Stimulated activated CD4-positive, alpha-beta T cell treated with anti-CD3 and anti-CD28 coated beads, TNF-alpha, amount 100 ng/mL, for 1 hour (primary cell): ENCODE measurements at places on chromosomes 7 and 10.

GRCh38 chr7:23662124-23662983 lies 17.6 kb upstream of the FAM221A start:
- no peak for DNase-seq

DNA sequence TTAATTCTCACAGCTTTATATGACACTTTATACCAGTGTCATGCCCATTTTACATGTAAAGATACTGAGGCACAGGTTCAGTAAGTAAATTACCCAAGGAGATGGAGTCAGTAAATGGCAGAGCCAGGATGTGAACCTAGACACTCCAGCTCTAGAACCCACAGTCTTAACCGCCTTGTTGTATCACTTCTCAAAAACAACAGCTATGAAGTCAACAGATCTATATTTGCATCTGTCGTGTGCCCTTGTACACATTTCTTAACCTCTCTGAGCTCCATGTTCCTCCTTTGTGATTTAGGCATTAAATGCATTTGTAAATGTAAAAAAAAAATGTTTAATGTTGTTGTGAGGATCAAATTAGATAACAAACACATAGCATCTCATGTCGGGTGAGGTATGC lies 716.2 kb downstream of the SUGCT start:
- DNase-seq = no peak

- DNase-seq = no peak
These were observed 107.0 kb upstream of the PARD3 start for GRCh38 chr10:34922138-34922537.

GRCh38 chr7:55533050-55533728 lies 39.1 kb downstream of the VOPP1 start:
- peak; percentile 44 for DNase-seq

DNA sequence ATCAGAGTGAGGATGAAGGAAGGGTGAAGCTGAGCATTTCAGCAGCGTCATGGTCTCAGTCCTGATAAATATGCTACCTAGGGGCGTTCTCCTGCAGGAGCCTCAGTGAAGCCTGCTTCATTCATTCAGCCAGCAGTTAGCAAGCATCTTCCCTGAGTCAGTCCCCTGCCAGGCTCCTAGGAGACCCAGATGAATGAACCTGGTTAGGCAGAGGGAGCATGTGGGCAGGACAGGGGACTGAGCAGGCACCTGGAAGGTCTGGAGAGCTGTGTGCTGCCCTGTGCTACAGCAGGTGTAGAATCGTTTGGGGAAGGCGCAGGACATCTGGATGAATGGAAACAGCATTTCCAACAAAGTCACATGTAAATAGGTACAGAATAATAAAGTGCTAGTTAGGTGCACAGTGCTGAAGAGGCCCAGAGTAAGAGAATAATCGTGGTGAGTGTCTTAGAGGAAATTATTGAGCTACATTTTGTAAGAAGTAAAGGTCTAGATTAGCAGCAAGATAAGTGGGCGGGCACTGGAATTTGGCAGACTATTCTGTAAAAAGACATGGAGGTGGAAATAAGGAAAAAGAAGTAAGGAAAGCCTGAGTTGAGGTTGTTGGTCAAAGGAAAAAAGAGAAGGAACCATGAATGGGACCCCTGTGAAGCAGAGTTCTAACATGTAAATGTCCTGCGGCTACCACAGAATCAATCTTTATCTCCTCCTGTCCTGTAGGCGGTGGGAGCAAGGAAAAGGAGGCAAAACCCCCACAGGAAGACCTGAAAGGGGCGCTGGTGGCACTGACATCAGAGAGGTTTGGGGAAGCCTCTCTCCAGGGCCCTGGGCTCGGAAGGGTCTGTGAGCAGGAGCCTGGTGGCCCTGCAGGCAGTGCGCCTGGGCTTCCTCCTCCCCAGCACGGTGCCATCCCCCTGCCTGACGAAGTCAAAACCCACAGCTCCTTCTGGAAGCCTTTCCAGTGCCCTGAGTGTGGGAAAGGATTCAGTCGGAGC lies 12.0 kb downstream of the ZSCAN25 start:
- DNase-seq = no peak

DNA sequence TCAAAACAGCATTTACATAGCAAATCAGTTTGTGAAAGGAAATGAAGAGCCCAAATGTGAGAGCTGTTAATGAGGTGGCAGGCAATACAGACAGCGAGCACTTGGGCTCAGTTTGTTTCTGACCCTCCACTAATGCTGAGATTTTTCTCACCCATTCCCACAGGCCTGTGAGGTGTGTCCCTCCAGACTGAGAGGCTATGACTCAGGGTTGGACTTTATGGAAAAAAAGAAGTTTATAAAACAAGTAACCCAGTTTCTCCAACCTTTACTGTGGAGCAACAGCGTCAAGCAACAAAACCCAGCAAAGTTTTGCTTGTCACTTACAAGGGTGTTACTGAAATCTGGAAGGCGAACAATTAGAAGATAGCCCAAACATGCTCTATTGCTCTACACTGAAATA lies 4.9 kb upstream of the FEZF1 start:
- no peak for DNase-seq

DNA sequence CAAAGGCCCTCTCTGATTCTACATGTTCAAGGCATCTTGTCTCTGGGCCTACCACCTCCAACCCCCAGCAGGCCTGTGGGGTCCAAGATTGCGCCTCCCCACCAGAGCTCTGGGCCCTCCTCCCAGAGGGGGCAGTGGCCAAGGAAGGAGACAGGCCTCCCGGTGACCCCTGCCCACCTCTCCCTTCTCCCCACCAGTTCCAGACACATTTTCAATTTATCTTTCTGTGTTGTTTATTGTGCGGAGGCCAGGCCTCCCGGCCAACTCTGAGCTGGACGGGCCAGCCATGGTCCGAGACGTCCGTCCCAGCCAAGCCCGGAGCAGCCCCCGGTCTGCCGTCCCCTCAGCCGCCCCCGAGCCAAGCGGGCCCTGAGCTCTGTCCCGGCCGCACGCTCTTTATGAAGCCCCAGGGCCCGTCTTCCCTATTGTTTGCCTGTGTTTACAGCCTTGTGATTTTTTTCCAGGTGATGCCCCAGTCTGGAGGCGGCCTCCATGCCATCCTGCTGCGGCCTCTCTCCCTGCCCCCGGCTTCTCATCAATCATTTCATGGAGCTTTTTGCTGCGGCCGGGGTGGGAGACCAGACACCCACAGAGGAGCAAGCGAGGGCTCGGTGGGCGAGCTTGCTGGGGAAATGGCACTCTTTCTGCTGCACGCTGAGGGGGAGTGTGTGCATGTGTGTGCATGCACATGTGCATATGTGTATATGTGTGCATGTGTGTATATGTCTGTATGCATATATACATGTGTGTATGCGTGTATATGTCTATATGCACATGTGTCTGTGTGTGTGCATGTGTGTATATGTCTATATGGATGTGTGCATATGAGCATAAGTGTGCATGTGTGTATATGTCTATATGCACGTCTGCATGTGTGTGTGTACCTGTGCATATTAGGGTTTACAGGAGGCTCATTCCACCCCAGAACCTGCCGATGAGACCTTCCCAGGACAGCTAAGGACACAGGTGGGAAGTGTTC lies 52.7 kb upstream of the ELN start:
- no peak for DNase-seq

DNA sequence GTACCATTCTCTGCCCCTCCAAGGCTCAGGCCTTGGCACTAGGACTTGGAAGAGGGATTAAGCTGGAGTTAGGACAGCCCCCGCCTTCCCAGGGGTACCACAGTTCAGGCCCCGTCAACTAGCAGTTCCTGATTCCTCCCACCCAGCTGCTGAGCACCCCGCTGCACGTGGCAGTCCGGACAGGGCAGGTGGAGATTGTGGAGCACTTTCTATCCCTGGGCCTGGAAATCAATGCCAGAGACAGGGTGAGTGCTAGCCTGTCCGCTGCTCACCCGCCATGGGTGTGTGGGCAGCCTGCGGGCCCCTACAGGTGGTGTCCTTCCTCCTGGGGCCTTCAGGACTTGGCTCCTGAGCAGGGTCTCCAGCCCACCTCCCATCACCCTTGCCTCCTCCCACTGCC lies 2.0 kb upstream of the HOGA1 start:
- no peak for DNase-seq

GRCh38 chr10:92766451-92766850 lies 76.7 kb downstream of the HHEX start:
- DNase-seq = no peak

- DNase-seq = no peak
These were observed 318.6 kb downstream of the PTEN start for GRCh38 chr10:88181902-88182600.

GRCh38 chr7:113209449-113210203 lies 91.3 kb upstream of the SMIM30 start:
- no peak for DNase-seq

DNA sequence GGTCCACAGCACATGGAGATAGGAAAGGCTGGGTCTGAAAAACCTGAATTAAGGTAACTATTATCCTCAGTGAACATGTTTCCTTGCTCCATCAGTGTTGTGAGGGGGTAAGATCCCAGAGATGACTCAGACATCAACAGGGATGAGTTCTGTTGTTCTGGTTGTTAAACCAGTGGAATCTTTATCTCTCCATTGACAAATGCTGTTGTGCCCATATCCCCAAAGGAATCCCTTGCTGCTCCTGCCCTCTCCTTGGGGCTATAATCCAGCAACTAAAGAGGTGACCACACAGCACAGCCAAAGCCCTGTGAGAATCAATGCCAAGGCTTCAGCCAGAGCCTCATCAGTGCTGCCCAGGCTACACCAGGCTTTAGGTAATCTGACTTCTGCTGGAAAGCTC lies 113.4 kb downstream of the JAZF1 start:
- no peak for DNase-seq

- DNase-seq = no peak
These were observed at the start of gene MAT1A for GRCh38 chr10:80289451-80290287. MAT1A (minus strand) TSS chr10:80289658; CDS start chr10:80289423, 235 bp downstream.

DNA sequence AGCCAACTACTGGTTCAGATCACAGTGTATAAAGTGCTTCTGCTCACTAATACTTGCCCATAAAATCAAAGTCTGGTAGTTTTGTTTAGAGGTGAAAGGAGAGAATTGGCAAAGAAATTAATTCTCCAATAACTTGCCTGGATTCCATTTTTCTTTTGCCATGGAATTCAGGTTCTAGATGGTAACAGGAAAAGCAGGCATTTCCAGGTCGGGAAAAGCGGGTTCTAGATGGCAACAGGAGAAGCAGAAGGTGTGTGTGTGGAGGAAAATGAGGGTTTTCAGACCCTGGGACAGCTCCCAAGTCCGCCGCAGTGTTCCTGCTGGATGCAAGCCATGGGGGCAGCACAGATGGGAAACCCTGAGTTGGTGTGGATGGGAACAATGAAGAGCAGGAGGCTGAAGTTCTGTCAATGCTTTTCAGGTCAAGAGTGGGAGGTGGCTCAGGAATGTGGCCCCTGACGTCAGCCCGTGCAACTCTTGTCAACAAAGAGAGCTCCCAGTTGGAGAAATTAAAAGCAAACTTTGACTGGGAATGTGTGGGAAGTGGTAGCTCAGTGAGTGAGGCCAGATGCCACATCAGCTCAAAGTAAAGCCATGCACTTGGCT lies 696.7 kb downstream of the LRMDA start:
- DNase-seq = no peak

DNA sequence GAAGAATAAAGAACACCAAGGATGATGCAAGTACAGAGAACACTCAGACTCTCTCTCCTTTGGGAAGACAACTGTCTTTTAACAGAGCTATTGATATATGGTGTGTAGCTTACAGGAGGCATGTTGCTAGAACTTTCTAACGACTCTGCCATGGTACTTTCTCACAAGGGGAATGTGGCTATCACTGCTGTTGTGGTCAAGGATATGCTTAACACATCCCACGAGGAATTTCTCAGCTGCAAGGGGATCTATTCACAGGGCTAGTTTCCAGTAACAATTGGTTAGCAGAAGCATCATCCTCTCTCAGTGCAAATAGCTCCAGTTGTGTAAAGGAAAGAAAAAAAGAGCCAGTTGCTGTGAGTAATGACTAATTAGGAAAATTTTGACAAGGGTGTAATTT lies 826.0 kb downstream of the SORCS1 start:
- no peak for DNase-seq

DNA sequence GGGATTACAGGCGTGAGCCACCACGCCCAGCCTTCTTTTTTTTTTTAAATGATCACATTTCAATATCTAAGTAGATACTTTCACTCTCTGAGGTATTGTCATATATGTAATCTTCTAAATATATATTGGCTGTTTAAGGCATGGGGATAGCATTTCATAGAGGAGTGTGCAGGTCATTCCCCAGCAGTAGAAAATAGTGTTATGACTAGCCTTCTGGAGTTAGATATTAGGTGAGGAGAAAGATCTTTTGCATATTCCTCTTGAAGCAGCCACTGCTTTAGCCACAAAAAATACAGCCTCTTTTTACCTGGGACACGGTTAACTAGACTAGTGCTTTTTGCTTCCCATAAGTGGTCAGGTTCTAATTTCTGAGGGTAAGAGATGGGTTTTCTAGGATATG lies 28.9 kb downstream of the ADD3 start:
- no peak for DNase-seq

GRCh38 chr7:4144172-4144701 lies 537.9 kb upstream of the FOXK1 start:
- DNase-seq = no peak

DNA sequence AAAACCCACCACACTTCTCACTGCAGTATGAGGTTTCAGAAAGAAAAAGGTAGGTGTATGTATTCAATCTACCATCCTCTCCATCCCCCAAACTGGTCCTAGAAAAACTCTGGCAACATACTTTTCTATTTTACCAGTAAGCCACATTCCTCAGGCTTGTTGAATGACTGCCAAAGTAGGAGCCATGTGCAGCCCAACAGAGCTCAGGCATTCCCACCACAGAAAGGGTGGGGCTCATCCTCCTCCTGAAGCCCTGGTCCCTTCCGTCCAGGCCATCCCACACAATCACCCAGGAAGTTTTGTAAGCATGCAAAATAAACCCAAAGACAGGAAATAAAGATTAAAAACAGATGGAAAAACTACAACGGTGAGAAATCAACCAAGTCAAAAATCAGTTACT lies 57.2 kb downstream of the MAD1L1 start:
- DNase-seq = no peak

DNA sequence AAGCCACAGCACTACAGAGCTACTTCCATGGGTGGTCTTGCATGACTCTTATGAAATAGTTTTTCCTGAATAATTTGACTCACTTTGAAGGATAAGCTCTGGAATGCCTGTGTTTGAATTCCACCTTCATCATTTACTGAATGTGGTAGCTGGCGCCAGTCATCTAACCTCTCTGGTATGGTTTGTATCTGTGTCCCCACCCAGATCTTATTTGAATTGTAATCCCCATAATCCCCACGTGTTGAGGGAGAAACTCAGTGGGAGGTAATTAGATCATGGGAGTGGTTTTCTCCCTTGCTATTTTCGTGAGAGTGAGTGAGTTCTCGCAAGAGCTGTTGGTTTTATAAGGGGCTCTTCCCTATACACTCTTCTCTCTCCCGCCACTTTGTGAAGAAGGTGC lies 11.2 kb upstream of the SLC13A1 start:
- no peak for DNase-seq

DNA sequence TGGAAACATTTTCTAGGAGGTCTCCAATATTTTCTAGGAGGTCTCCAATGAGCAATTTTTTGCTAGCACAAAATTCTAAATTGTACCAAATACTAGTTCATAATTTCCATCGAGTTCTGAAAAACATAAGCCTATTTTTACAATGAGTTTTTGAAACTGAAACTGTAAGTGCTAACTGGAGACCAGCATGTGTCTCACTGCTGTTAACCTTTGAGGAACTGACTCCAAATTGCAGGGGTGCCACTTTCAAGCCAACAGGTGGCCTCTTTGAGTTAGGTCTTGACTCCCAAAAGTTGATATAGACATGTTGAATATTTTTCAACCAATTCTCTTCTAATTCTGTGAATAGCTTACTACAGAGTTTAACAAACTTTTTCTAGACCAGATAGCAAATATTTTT lies 58.8 kb downstream of the CAV1 start:
- DNase-seq = no peak
